EH (cell line): ENCODE measurements at places on chromosomes 2 and 18.

DNA sequence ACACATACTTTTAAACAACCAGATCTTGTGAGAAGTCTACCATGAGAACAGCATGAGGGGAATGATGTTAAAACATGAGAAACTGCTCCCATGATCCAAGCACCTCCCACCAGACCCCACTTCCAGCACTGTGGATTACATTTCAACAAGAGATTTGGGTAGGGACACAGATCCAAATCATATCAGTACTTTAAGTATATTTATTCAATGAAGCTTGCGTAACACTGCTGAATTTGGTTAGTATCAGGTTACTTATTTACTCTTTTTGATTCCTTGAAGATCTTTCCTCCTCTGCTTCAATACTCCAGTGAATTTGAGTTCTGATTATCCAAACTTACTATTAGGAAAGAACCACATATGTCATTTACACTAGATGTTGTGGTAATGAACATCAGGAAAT lies 418.6 kb downstream of the PIK3C3 start:
- no peak for DNase-seq

DNA sequence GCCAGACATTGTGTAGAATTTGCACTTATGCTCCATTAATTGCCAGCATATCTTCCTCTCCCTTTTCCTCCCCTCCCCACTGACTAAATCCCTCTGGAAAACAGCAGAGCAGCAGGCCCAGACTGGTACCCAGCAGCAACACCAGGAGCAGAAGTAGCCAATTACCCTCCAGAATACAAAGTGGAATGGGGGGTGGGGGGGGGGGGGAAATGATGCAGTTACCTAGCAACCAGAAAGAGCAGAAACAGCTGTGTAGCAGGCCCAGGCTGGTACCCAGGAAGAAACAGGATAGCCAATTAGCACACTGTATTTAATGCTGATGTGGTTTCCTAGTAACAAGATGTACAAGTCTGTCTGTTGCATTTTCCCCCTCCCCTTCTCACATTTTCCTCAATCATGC lies 52.3 kb downstream of the KLF7 start:
- peak; percentile 27 for DNase-seq

DNA sequence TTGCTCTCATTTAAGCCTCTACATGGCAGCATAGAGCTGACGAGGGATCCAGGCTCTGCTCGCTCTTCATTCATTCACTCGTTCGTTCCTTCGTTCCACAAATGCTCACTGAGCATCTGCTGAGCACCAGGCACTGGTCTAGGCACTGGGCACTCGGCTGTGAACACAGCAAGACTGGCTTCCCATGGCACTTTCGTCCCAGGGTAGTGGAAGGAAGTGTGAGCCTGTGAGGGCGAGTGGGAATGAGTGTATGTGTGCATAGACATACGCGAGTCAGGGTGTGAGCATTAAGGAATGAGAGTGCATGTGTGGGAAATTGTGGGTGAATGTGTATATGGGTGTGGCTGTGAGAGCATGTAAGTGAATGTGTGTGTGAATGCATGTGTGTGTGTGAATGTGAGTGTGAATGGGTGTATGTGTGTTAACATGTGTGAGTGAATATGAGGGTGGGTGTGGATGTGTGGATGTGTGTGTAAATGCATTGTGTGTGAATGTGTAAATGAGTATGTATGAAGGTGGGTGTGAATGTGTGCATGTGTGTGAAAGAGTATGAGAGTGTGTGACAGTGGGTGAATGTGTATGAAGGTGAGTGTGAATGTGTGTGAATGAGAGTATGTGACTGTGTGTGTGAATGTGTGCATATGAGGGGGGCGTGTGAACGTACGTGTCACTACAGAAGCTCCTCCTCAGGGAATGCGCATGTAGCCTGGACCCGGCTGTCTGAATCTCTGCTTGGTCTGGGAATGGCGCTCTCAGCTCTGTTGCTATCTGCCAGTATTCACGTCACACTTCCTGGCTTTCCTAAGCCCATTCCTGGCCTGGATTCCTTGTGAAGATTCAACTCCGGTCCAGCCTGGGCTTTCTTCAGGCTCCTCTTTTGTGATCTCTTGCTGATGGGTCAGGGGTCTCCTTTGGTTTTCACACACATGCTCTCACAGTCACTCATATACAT lies 28.8 kb downstream of the SNORC start:
- DNase-seq = peak; percentile 39

DNA sequence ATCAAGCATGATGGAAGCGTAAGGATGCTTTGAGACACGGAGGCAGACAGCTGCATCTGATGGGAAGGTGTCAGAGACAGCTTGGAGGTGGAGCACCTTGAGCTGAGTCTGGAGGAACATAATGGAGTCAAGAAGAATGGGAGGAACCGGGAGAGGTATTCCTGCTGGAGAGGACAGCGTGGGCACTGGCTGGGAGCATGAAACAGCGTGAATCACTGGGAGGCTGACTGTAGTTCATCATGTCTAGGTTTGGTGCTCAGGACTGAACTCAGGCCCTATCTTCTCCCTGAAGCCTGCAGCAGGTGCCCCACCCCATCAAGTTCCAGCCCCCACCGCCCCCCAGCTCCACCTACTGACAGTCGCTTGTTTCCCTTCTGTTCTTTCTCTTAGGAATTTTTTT lies 98.6 kb downstream of the TMEM17 start:
- DNase-seq = no peak

- peak; percentile 74 for DNase-seq
Measured at GRCh38 chr2:113284476-113284875, 5.8 kb upstream of the PAX8 start.

DNA sequence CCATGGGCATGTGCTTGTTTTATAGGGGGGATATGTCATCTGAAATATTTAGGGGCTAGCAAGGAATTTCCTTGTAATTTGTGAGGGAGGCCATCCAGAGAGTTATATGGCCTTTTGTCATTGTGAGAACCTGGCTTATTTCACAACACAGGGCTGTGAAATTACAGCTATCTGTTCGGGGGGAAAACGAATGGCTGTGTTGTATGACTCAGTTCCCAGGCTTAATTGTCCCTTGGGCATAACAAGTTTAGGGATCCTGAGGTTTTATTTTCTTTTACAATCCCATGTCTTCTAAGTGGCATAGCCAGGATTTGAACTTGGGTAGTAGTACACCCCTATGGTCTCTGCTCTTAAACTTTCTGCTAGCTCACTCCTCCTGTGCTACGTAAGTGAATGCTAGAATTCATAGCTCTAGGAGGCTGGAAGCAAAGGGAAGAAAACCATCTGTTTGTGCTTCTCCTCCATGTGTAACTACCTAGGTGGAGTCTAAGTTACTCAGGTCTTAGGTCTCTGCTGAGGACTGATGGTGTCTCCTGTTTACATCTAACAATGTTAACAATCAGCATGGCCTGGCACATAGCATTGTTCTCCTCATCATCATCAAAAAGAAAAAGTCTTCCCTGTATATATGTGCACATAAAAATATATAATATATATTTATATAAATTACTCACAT lies 53.8 kb downstream of the SKA1 start:
- DNase-seq = no peak

- no peak for DNase-seq
Measured at GRCh38 chr2:151654085-151654484, 80.2 kb downstream of the NEB start.

GRCh38 chr2:74688881-74689280 lies 34.8 kb downstream of the SEMA4F start:
- no peak for DNase-seq

- DNase-seq = no peak
Measured at GRCh38 chr18:49519101-49519971, 32.3 kb upstream of the C18orf32 start.

- no peak for DNase-seq
Measured at GRCh38 chr2:55296393-55296792, 27.4 kb upstream of the MTIF2 start.

DNA sequence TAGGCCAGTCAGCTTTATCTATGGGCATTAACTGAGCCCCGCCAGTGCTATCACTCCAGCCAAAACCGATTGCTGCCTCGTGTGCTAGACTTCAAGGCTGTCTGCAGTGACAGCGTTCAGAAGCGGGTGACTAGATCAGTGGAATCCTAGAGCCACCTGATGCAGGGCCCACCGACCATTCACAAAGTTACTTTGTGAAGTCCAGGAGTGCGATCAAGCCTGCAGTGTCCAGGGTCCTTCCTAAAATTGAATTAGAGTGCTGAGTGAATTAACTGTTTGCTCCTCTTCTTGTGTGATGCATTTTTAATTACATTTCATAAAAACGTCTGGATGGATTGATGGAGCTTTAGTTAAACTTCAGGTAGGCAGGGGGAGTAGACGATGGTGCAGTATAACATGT lies 13.9 kb downstream of the PCARE start:
- DNase-seq = no peak

GRCh38 chr2:194587739-194588270 lies 1069.2 kb upstream of the SLC39A10 start:
- DNase-seq = no peak

DNA sequence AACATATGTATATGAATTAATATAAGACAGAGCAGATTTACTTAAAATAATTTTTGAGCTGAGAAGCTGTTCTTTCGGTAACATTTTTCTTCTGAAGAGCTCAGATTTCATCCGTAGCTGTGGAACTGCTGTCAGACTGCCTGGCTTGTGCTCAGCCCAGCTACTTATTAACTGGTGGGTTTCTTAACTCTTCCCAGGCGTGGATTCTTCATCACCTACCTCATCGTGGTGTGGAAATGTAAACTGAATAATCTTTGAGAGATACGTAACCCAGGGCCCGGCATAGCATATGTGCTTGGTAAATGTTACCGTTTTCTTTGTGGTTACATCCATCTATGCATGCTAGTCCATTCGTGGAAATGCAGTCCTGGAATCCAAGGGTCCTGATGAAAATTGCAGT lies 145.0 kb downstream of the MCFD2 start:
- peak; percentile 86 for DNase-seq

- no peak for DNase-seq
Measured at GRCh38 chr2:233822781-233823730, 31.3 kb downstream of the HJURP start.

- DNase-seq = peak; percentile 64
Measured at GRCh38 chr2:45577441-45577840, 33.6 kb downstream of the SRBD1 start.

GRCh38 chr2:65107530-65107929 lies 22.4 kb downstream of the RAB1A start:
- no peak for DNase-seq

DNA sequence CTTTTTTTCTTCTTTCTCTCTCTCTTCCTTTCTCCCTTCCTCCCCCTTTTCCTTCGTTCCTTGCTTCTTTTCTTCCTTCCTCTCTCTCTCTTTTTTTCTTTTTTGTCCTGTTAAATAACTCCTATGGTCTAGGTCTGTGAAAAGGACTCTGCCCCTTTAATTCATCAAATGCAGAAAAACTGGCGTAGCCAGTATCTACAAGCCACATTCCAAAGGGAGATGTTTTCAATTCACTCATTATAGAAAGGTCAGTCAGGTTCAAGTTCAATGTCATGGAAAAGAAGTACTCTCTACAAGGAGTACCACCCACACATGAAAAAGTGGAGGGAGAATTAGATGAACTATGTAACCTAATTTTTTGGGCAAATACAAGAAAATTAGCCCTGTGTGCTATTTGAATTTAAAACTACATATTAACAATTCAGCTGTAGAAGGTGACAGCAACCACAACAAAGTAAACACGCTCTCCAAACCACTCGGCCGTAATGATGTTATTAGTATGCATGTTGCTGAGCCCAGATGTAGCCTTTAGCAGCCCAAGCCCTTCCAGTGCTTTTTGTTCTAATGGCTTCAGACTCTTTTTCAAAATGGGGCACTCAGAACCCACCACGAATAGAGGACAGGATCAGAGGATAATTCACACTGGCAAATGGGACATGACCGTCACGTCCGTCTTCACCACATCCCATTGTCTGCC lies 735.4 kb upstream of the FANCL start:
- DNase-seq = no peak

DNA sequence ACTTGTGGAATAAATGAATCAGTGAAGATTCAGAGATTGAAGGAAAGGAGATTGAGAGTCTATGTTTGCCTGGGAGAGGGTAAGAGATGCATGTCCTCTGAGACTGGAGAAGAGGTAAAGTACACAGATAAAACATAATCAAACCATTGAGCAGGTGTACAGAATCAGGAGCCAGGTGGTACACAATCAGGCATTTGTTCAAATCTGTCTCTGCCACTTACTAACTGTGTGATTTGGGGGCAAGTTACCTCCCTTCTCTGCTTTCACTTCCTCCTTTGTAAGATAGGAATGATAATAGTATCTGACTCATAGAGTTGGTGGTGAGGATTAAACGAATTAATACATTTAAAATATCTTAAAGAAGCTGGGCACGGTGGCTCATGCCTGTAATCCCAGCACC lies 94.0 kb downstream of the CDK15 start:
- DNase-seq = peak; percentile 50

DNA sequence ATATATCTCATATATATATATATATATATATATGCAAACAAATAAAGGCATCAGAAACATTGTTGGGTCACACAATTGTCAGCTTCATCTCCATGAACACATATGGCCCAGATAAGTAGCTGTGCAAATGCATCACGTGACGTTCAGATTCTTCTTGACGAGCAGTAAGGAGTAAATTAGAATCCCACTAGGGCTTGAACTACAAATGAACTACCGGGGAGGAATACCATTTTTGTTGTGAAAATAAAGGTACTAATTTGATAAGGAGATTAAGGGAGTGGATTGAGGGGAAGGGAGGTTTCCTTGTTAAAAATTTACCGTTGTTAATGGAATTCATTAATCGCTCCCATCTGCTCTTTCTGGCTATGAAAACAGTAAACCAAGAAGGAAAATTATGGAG lies 186.5 kb upstream of the COPS8 start:
- no peak for DNase-seq

- DNase-seq = no peak
Measured at GRCh38 chr2:41042343-41042742, 590.5 kb upstream of the SLC8A1 start.

- DNase-seq = no peak
Measured at GRCh38 chr2:96679848-96680247, 37.3 kb downstream of the FER1L5 start.

DNA sequence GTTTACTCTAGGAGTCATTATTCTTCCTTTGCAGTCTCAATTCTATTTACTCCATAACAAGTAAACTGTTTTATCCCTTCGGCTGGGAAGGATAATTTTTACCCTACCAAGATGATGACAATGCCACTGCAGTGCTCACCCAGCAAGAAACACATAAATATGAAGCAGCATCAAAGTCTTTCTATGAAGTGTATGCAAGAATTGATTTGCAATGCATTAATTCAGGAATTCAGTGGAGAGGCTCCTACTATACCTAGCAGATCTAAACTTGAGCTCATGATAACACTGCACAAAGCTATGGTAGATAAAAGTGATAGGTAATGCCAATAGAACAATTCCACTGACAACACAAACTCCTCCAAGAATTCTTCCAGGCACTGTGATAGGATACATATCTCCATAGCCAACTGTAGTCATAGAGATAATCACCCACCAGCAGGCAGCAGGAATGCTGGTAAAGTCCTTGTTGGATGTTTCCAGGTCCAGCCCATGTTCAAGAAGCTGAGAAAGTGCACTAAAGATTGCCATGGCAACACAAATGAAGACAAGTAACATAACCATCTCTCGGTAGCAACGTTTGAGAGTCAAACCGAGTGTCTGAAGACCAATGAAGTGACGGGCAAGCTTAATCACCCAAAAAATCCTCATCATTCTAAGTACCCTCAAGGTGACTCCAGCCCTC lies 49.9 kb downstream of the KCNG3 start:
- DNase-seq = no peak

- DNase-seq = no peak
Measured at GRCh38 chr2:127437781-127438726, 19.8 kb downstream of the PROC start.

GRCh38 chr2:20302019-20302418 lies 48.6 kb downstream of the PUM2 start:
- DNase-seq = no peak
